ENCODE measurements at places on chromosomes 13 and 19. TPM values are rescaled to one million over a fixed set of nuclear protein-coding genes. Genes with fewer than 3 reads are reported as not detected.

GRCh38 chr19:43474986-43475705 is 9.7 kb upstream of the LYPD3 start:
- peak; percentile 98 for DNase-seq

- no peak for DNase-seq
Observed at GRCh38 chr19:41436674-41436951, 3.1 kb downstream of the DMAC2 start.

- DNase-seq, result peak; percentile 65
Observed at GRCh38 chr19:48999481-49000325, 6.0 kb downstream of the RUVBL2 start.

- peak; percentile 48 for DNase-seq
Observed at GRCh38 chr13:109610517-109610916, 175.9 kb downstream of the IRS2 start.

GRCh38 chr19:16016226-16017137 is 59.8 kb upstream of the TPM4 start:
- DNase-seq, result peak; percentile 22

DNA sequence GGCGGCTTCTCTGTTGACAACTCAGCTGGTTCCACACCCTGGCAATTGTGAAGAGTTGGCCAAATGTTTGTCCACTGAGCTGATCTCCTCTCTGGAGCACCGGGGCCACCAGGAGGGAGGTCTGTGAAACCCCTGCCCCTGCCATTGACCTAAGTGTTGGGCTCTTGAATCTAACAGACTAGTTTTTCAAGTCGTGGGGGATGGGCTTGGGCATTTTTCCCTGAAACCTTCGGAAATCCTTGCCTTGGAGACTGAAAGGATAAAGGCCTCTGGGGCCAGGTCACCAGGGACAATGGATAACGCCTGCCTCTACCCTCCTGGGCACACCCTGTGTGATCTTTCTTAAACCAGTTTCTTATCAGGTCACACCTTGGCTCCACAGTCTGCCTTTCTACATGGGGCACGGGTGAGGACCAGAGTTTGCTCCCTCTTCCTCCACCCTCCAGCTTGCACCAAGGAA is 881 bp downstream of the GEMIN7 start:
- DNase-seq, result peak; percentile 52

DNA sequence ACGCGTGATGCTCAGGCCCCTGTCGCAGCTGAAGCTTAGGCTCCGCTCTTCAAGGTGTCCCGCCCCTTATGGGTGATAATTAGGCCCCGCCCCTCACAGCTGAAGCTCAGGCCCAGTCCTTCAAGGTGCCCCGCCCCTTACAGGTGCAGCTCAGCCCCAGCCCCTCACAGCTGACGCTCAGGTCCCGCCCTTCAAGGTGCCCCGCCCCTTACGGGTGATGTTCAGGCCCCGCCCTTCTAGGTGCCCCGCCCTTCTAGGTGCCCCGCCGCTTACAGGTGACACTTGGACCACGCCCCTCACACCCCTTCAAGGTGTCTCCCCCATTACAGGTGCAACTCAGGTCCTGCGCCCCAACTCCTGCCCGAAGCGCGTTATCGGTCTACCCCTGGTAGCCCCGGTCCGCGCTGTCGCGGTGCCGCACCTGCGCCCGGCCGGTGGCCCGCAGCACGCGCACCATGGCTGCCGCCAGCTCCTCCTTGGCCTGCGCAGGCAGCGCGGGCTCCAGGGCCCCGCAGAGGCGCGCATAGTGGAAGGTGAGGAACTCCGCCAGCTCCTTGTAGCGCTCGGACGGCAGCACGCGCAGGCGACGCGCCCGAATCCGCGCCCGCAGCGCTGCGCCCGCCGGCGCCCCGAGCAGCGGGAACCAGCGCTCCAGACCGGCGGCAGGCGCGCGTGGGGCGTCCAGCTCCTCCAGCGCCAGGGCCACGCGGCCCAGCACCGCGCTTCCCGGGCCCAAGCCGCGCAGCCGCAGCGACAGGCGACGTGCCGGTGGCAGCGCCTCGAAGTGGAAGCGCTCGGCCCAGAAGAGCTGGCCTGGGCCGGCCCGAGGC is 7.3 kb downstream of the RASAL3 start:
- DNase-seq, result no peak

- no peak for DNase-seq
Observed at GRCh38 chr13:110302997-110303396, 4.0 kb downstream of the COL4A1 start.

DNA sequence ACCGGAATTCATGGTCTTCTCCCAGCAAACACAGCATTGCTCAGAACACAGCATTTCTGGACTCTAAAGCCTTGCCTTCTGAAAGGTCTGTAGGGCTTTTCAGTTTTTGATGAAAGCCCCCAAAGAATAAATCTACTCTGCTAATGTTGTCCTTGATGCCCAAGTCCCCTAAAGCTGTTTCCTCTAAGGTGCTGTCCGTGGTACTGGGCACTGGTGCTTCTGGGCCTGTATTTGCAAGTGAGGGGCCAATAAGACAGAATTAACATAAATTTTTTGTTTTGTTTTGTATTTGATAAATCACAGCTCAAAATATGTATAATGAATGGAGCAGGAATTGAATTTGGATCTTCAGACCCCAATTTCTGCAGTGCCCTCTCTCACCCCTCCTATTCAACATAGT is 12.1 kb upstream of the LGALS13 start:
- peak; percentile 15 for DNase-seq

DNA sequence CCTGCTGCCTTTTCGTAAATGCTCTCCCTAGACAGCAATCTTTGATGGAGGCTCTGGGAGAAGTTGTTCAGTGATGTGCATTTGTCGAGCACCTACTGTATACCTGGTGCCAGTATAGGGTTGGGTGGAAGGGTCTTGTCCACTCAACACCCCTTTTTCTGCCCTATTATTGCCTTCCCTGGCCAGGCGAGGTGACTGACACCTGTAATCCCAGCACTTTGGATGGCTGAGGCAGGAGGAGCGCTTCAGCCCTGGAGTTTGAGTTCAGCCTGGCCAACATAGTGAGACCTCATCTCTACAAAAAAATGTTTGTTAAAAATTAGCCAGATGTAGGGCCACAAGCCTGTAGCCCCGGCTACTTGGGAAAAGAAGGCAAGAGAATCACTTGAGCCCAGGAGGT is 49.3 kb downstream of the NFIC start:
- DNase-seq, result no peak

GRCh38 chr19:1296575-1297271 is 11.1 kb downstream of the EFNA2 start:
- DNase-seq, result no peak

- DNase-seq, result no peak
Observed at GRCh38 chr13:89627996-89628395, 1719.5 kb upstream of the MIR17HG start.

GRCh38 chr19:15400521-15401396 is 18.0 kb downstream of the AKAP8L start:
- DNase-seq, result no peak

- no peak for DNase-seq
Observed at GRCh38 chr13:23941211-23941610, 43.9 kb upstream of the C1QTNF9B start.

DNA sequence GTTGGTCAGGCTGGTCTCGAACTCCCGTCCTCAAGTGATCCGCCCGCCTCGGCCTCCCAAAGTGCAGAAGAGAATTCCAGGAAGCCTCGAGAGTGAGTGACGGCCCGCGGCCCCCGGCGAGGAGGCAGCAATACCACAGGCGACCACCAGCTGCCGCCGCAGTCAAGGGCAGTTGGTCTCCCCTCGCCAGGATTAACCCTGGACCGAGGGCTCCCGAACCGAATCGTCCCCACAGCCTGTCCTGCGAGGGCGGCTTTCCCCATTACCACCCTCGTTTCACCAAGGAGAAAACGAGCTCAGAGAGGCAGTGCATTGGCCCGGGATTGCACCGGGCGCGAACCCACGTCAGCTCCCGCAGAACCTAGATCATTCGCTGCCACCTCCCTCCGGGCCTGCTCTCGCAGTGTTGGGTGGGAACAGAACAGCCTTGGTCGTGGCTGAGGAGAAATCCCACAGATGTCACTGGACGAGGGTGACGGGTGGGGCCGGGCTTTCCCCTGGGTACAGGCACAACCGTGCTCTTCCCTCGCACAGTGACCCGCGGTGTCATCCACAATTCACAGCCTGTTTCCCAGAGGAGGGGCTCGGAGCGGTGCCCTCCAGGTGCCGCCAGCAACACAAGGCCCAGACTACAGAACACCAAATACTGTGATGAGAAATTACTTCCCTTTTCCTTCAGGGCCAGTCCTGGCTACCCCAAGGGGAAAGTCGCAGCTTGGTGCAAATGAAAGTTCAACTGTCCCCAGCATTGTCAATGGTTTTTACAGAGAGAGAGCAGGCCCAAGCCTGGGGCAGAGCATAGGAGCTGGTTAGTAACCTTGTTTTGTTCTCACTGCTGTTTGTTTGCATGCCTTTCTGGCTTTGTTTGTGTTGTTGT is 24.8 kb downstream of the C2CD4C start:
- peak; percentile 40 for DNase-seq

DNA sequence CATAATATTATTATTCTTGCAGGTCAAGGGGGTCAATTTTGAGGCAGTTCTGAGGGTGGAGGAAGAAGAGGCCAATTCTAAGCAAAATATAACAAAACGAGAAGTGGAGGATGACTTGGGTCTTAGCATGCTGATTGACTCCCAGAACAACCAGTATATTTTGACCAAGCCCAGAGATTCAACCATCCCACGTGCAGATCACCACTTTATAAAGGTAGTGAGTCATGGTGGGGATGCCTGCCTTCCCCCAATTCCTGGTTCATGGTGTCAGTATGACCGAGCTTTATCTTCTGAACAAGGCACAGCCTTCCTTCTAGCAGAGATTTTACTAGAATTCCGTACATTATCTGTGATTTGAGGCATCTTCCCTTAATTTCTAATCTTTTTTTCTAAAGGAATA is 9.4 kb upstream of the DCUN1D2 start:
- DNase-seq, result no peak

DNA sequence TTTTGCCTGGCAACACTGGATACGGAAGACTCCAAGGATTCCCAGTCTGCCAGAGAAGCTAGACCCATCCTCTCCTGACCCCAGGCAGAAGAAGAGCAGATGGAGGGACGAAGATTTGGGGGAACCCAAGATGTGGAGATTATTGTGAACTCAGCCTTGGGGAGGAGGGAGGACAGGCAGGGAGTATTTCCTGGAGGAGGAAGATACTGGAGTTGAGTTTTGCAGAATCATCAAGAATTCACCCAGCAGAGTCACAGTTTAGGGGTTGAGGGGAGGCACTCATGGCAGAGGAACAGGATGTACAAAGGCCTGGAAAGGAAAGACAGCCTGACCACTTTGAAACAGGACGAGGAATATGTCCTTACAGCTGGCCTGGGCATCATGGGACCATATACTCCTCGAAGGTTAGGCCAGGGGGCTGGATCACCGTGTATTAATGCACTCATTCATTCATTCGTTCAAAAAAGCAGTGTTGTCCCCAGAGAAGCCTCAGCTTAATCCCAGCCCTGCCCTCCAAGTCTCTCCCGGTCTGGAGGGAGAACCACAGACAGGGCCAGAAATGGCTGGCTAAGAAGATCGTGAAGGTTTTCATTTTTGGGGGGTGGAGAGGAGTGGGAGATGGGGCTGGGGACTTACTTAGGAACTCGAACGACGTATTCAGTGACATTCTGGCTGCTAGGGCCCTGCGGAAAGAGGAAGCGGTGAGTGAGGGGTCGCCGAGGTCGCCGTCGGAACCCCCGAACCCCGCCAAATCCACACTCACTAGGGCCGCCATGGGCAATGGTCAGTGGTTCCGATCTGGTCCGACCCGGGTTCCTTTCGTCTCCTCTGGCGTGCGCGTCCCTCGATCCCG is 517 bp downstream of the GTF2F1 start:
- DNase-seq, result no peak

- no peak for DNase-seq
Observed at GRCh38 chr13:94707400-94708021, 4.8 kb downstream of the SOX21 start.

- no peak for DNase-seq
Observed at GRCh38 chr13:77752512-77753069, 55.1 kb downstream of the SLAIN1 start.

The NAPSA gene
- 0.18 TPM for total RNA-seq

The KL gene
- total RNA-seq, result 0.45 TPM

The IRF2BP1 gene
- 23.7 TPM for total RNA-seq

The CYP4F8 gene
- not detected for total RNA-seq

The KIR2DL1 gene
- not detected for total RNA-seq

The PRODH2 gene
- total RNA-seq, result not detected

The FUT3 gene
- total RNA-seq, result 1.1 TPM

The PRTN3 gene
- total RNA-seq, result 2.6 TPM
